ENCODE measurements at places on chromosomes 4 and X.

DNA sequence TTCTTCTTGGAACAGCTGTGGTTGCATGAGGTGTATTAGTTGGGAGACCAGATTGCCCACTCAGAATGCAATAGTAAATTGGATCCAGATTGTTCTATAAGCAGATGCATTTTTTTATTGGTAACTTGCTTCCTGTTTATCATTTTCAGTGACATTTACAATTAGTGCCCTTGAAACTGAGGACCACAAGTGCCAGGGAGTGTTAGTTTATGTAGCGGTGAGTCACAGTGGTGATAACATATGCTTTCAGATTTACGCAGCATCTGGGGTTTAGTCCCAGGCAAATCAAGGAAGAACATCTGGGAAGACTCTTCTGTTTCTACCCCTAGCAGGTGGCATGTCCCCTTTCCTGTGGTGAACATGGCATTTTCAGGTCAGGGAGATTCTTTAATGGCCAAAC, 24.1 kb downstream of the FRMPD4 start:
- DNase-seq: no peak

DNA sequence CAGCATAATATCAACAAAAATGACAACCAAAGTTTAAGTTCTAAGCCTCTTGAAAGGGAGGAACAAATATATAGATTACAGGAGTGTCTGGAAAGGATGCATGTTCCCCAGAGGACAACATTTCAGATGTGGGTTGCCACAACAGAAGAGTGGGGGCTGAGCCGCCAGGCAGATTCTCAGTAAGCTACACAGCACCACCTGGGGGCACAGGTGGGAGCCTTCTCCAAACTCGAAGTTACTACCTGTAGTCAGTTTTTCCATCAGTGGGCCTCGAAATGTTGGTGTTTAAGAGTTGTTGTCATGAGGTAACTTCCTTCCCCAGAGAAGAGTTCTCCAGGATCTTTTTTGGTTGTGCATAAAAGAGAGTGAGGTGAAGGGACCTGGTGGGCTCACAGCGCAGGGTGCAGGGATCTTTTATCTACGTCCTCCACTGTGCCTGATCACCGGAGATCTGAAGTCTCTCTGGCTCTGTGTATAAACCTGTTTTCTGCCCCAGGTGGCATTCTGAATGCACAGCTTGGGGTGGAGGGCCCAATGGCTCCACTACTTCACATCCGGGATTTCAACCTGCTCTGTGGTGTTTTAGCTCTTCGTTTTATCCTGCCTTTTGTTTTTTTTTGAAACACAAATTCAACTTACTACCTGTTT, 58.4 kb upstream of the STS start:
- DNase-seq: peak; percentile 79

- DNase-seq: peak; percentile 42
Measured at GRCh38 chr4:100421361-100421978, 96.4 kb downstream of the EMCN start.

DNA sequence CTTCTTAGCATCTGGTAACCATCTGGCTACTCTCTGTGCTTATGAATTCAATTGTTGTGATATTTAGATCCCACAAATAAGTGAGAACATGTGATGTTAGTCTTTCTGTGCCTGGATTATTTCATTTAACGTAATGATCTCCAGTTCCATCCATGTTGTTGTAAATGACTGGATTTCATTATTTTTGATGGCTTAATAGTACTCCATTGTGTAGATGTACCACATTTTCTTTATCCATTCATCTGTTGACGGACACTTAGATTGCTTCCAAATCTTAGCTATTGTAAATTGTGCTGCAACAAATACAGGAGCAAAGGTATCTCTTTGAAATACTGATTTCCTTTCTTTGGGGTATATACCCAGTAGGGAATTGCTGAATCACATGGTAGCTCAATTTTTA, 30.0 kb upstream of the TMEM47 start:
- DNase-seq: no peak

- no peak for DNase-seq
Measured at GRCh38 chr4:102318526-102318925, 26.8 kb downstream of the SLC39A8 start.

DNA sequence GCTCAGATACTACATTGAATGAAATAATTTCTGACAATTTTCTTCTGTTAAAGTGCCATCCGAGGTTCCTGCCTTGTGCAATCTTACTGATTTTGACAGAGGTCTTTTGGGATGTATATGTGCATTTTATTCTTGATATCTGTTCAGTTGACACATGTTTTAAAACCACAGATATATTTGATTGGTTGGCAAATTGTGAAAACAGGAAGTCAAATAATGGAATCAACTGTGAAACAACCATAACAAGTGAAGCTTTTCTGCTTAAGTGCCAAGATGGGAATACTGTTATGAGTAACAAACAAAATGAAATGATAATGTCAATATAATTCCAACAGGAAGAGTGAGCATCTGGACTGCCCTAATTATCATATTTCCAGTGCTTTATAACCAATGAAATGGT, 84.9 kb upstream of the TET2 start:
- no peak for DNase-seq

- peak; percentile 67 for DNase-seq
Measured at GRCh38 chrX:40272776-40273175, 175.0 kb upstream of the BCOR start.

- no peak for DNase-seq
Measured at GRCh38 chr4:73866246-73866645, 2.9 kb upstream of the CXCL1 start.
